ENCODE measurements at places on chromosomes 6 and 20. TPM values are rescaled to one million over a fixed set of nuclear protein-coding genes. Genes with fewer than 3 reads are reported as not detected.

DAAM2 gene
- total RNA-seq, result 20.6 TPM

ERVFRD-1 gene
- not detected for total RNA-seq

ADGB gene
- 2.2 TPM for total RNA-seq

HFE gene
- 3.4 TPM for total RNA-seq

APCDD1L gene
- not detected for total RNA-seq

- peak; percentile 67 for DNase-seq
Measured at GRCh38 chr6:158654498-158654897, 4.6 kb downstream of the SYTL3 start.

DNA sequence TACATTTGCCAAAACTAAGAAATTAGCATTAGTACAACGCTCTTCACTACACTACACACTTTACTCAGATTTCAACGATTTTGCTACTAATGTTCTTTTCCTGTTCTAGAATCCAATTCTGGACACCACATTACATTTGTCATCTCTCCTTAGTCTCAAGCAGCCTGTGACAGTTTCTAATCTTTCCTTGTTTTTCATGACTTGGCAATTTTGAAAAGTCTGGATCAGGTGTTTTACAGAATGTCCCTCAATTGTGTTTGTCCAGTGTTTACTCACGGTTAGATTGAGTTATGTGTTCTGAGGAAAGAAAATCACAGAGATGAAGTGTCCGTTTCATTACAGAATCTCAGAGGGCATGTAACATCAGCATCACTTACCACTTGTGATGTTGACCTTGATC, 372.6 kb downstream of the TFAP2A start:
- DNase-seq, result no peak

- peak; percentile 56 for DNase-seq
Measured at GRCh38 chr20:52193886-52194545, 2.4 kb upstream of the ZFP64 start.

DNA sequence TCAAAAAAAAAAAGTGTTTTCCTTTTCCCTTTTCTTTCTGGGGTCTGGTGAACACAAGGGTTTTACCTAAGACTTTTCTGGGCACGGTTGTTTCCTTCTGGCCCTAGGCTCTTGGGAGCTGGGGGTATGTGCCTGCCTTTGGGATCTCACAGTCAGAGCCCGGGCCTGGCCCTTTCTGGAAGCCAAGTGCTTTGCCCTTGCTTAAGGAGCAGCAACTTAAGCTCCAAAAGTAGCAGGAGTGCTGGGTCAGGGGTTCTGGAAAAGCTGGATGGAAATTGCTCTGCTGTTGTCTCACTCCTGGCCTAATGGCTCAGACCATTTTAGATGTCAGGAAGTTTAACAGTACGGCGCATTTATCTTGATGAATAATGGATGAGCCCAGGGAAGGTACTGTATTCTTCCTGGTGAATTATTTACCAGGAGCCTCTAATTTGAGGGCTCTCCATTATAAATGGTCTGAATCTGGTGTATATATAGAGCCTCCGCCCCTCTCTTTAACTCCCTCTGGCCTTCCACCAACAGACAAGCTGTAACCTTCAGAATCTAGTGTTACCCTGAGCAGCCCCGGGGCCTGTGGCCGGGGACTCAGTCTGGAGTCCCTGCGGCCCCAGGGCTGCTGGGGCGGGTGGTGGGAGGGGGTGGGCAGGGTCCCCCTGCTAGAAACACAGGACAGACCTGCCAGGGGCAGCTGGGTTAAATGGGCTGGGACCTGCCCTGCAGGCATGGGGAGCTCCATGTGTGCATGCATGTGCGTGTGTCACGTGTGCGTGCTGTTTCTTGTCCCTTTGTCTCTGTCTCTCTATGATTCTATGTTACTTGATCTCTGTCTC, 37.5 kb downstream of the PTK7 start:
- peak; percentile 28 for DNase-seq

GRCh38 chr6:139699911-139700310, 325.5 kb upstream of the CITED2 start:
- no peak for DNase-seq

DNA sequence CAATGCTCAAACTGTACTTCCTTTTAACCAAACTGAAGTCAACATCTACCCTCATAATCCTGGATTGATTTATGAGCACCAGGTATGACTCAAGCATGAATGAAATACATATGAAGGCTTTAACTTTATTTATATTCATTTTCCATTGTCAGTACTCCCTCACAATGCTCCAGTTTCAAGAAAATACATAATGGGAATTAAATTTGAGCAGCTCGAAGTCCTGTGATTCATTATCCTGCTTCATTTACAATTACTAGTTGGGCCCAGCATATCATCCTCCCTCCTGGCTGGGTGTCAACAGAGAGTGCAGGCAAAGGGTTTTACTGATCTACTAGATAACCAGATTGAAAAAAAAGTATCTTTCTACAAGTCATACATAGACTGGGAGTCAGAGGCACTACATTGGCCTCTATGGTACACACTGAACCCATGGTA, 10.1 kb downstream of the SAMHD1 start:
- peak; percentile 12 for DNase-seq

DNA sequence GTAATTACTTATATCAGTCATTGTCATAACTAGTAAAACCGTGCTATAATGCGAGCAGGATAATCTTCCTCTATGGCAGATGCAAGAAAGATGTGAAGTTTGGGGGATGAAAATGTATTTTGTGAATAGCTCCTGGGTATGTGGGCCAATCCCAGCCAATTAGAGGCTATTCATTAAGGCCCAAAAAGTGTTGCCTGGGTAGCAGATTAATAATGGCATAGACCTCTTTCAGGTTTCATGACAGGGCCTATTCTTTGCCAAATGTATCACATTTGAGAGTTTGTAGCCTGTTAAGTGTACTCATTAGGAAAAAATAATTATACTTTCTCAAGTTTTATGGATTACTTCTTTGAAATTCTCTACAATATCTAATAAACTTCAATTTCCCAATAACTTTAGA, 199.2 kb upstream of the POU3F2 start:
- DNase-seq, result no peak

- DNase-seq, result no peak
Measured at GRCh38 chr20:36402708-36403107, 96.6 kb downstream of the DLGAP4 start.

DNA sequence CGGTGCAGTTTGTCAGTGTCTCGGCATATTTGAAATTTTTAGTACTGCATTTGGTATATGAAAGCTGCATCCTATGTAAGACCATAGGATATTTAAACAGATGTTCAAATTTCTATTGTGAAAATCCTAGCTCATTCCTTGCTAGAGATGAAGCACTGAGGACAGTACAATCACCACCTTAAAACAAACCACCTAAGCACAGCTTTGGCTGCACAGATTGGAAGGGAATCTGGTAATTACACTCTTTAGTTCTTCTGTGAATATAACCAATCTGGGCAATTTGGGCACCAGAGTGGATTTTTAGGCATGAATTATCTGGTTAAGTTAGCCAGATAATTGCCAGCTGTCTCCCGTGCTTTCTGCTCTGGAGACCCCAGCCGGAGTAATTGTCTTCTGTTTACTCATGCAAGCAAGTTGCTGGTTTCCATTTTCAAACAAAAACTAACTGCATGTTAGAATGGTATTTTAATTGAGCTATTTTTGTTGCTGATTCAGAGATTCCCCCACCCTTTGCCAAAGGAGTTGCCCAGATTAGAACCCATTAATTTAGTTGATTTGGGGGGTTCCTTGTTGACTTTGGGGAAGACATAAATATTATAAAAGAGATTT, 36.9 kb downstream of the E2F3 start:
- no peak for DNase-seq

GRCh38 chr20:54345301-54345724, 130.1 kb upstream of the DOK5 start:
- DNase-seq, result no peak
